H1 (cell line): ENCODE measurements at places on chromosomes 5 and 9. TPM values are rescaled to one million over a fixed set of nuclear protein-coding genes. Genes with fewer than 3 reads are reported as not detected.

GRCh38 chr5:75656311-75657003 lies 45.2 kb downstream of the ANKDD1B start:
- no peak for DNase-seq

The SCAMP1 gene
- 51.4 and 55.9 TPM in 2 replicates for total RNA-seq

DNA sequence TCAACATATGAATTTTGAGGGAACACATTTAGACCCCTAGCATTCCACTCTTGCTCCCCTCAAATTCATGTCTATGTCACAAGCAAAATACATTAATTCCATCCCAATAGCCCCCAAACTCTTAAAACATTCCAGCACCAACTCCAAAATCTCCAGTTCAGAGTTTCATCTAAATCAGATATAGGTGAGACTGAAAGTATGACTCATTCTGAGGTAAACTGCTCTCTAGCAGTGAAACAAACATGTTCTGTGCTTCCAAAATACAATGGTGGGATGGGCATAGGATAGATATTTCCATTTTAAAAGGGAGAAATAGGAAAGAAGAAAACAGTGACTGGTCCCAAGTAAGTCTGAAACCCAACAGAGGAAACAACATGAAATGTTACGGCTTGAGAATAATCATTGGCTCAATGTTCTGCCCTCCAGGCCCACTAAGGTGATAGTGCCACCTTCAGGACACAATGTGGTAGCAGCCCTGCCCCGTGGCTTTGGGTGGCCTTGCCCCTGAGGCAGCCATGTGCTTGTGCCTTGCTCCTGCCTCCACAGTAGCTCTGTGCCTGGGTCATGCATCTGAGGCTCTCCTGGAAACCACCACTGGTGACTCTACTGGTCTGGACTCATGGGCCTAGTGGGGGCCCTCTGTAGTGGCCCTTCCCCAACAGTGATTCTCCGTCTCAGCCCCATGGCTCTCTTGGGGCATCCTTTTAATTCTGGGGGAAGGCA lies 36.4 kb upstream of the IPPK start:
- DNase-seq, result no peak

The TMC1 gene
- 0.82 and 0.95 TPM in 2 replicates for total RNA-seq

GRCh38 chr9:136539427-136540421 lies 6.1 kb downstream of the NOTCH1 start:
- DNase-seq, result no peak

GRCh38 chr9:132055756-132056155 lies 23.9 kb downstream of the MED27 start:
- DNase-seq, result no peak

The HMMR gene
- 70.6 and 77.3 TPM in 2 replicates for total RNA-seq

DNA sequence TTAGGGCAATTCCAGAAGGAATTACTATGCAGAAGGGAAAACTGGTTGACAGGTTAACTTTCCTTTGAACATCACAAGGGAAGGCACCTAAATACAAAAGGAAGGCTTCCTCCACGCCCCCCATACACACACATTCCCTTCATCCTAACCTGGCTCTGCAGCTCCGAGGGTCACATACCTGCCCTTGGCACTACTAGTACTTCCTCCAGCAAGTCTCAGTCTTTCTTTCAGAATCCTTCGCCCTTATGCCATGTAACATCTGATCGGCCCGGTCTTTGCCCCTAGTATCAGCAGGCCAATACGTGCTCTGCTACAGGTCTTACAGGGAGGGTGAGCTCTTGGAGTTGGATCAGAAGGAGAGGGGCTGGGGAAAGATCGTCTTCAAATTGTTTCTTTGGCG lies 1.6 kb upstream of the MARCHF6 start:
- no peak for DNase-seq

DNA sequence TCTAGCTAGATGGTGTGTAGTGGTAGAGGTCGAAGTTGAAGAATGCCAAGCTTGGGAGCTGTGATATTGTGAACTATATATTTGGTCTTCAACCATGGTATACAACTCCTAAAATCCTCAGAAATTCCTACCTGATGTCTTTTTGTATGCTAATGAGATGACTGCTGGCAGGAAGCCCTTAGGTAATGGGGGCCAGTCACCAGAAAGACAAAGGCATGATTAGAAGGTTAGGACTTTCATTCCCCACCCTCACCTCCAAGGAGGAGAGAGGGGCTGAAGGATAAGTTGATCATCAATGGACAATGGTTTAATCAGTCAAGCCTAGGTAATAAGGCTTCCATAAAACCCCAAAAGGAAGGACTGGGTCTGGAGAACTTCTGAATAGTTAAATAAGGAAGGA lies 285.7 kb upstream of the POU5F2 start:
- no peak for DNase-seq

The QRFP gene
- not detected in 2 replicates for total RNA-seq

DNA sequence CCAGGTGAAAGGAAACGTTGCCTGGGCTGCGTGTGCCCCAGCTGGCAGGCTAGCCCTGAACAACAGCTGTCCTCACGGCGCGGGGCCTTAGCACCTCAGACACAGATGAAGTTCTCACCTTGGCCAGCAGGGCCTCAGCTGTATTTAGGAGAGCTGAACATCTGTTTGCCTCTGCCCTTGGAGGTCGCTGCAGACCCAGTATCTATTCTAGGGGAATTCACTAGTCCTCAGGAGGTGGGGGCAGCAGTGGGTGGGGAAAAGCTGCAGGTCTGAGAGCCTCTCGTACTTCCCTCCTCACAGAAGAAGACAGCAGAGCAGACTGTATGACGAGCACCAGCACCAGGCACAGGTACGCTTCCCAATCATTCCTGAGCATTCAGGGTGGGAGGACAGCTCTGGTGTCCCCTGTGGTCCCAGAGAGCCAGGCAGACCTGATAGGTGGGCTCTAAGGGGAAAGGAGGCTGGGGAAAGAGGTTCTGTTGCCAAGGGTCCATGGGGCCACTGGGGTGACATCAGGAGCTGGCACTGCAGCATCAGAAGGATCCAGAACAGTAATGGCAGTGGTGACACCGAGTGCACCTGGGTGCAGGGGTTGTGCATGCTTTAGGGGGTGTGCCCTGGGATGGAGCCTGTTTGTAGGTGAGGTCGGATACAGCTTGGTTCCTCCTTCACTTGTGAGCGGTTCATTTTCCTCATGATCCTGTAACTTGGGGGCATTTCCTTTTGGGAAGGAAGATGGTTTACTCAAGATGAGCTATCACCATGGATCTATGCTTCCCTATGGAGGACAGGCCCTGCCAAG lies 13.8 kb downstream of the CD74 start:
- DNase-seq, result no peak

DNA sequence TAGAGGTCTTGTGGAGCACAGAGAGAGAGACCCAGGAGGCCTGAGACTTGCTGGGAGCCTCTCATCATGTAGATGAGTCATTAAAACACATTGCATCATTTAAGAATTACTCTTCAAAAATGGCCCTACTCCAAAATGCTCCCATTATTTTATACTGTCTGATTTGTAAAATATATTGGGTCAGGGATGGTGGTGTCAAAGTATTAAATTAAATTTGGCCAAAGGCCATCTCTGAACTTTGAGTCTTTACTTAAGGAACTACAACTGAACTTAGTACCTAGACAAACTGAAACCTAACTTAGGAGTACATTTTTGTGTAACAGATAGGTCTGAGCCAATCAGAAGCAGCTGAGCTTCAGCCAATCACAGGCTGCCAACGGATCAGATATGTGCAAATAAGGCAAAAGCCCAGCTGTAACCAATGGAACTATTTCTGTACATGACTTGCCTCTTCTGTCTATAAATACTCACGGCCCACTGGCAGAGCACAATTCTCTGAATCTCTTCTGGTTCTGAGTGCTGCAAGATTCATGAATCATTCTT lies 657.2 kb downstream of the TLE1 start:
- no peak for DNase-seq

DNA sequence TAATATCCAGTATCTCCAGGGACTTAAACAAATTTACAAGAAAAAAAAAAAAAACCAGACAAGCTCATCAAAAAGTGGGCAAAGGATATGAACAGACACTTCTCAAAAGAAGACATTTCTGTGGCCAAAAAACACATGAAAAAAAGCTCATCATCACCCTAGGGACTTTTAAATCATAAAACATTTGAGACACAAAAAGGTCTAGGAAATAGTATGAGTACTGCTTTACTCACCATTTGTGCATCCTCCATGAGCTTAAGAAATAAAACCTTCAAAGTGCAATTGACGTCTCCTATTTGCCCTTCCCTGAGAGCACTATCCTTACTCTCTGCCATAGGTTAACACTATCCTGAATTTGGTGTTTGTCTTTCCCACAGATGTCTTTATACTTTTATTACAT lies 193.7 kb upstream of the NREP start:
- DNase-seq, result no peak

GRCh38 chr5:27619982-27620381 lies 581.6 kb upstream of the CDH9 start:
- no peak for DNase-seq

The IL5 gene
- total RNA-seq, result not detected in 2 replicates

- no peak for DNase-seq
Measured at GRCh38 chr5:135576075-135576599, 2.7 kb downstream of the CXCL14 start.

The DAPK1 gene
- 128 and 131 TPM in 2 replicates for total RNA-seq

DNA sequence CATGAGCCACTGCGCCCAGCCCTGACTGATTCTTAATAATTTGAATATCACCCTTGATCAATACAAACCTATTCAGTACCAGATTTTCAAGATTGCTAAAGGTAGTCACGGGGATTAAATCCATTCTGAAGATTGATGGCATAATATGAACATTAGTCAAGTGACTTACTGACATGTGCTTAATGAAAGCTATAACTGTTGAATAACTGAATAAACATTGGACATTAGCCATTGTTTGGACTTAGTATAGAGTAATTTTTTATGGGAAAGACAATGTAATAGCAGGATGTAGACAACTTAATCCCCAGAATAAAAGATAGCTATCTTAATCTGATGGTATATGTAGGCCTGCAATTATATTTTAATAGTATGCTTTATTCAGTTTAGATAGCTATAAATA lies 35.0 kb upstream of the VPS13A start:
- no peak for DNase-seq

GRCh38 chr9:78325343-78325742 lies 28.4 kb downstream of the PSAT1 start:
- DNase-seq, result no peak

- DNase-seq, result peak; percentile 61
Measured at GRCh38 chr5:164504141-164504772, 998.8 kb downstream of the MAT2B start.

The TICAM2 gene
- 0.67 TPM in 1 of 2 replicates, not detected in the other for total RNA-seq

DNA sequence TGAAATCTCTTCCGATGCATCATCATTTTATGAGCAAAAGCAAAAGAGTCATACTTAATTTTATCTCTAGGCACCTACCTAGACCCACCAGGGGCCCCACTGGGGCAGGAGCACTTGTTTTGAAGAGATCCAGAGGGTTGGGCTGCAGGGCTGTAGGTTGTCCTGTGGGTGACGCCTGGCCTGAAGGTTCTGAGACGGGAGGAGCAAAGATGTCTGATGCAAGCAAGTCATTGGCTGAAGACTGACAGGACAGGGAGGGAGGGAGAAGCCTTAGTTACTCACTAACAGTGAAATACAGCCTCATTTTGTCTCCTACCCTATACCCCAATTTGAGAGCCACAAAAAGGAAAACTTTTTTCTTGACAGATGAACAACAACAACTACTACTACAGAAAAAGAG lies 17.1 kb upstream of the C9 start:
- DNase-seq, result no peak

The ABO gene
- total RNA-seq, result not detected in 2 replicates

The GALNT12 gene
- total RNA-seq, result 17.5 and 19.6 TPM in 2 replicates

- no peak for DNase-seq
Measured at GRCh38 chr5:61735531-61735930, 403.5 kb downstream of the ZSWIM6 start.

The RASGEF1C gene
- 0.46 and 0.61 TPM in 2 replicates for total RNA-seq

- DNase-seq, result no peak
Measured at GRCh38 chr9:70534471-70534870, 120.0 kb upstream of the KLF9 start.

- DNase-seq, result no peak
Measured at GRCh38 chr5:42720251-42720650, 36.4 kb upstream of the CCDC152 start.

GRCh38 chr5:177557796-177558195 lies 3.4 kb upstream of the FAM193B start:
- DNase-seq, result no peak

The DTWD2 gene
- total RNA-seq, result 15.0 and 17.1 TPM in 2 replicates

GRCh38 chr5:123882965-123883345 lies 371.0 kb downstream of the CSNK1G3 start:
- DNase-seq, result no peak

The NDUFAF2 gene
- 46.5 and 50.8 TPM in 2 replicates for total RNA-seq

The ANGPTL2 gene
- 10.6 and 10.7 TPM in 2 replicates for total RNA-seq

- no peak for DNase-seq
Measured at GRCh38 chr5:113694576-113694975, 181.1 kb downstream of the YTHDC2 start.

DNA sequence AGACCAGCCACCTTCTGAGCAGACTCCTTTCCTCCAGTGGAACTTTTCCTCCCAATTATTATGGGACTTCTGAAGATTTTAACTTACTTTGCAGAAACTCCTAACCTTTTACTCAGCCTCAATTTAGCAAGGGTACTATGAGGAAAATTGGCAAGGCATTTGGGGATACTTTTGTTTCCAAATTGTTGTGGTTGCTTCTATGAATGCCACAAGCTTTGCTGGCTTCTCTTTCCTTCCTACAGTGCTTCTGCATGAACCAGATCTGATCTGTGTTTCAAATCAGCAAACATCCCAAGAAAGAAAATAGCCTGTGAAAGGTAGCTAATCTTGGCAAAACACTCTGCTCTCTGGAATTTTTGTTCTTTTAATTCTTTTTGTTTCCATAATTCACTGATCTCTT lies 57.3 kb upstream of the TAF11L2 start:
- no peak for DNase-seq

DNA sequence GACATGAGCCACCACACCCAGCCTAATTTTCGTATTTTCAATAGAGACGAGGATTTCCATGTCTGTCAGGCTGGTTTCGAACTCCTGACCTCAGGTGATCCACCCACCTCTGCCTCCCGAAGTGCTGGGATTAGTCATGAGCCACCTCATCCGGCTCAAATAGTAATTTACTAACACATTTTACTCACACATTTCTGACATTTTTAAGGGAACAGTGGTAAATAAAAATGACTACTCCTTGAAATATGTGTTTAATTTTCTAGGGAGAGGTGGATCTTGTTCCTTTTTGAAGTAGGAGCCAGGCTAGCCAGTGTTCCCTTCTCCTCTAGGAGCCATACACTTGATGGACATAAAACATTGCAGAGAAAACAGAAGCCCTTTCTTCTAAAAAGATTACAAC lies 55.2 kb upstream of the ERBIN start:
- no peak for DNase-seq

The TAF1L gene
- not detected in 2 replicates for total RNA-seq

DNA sequence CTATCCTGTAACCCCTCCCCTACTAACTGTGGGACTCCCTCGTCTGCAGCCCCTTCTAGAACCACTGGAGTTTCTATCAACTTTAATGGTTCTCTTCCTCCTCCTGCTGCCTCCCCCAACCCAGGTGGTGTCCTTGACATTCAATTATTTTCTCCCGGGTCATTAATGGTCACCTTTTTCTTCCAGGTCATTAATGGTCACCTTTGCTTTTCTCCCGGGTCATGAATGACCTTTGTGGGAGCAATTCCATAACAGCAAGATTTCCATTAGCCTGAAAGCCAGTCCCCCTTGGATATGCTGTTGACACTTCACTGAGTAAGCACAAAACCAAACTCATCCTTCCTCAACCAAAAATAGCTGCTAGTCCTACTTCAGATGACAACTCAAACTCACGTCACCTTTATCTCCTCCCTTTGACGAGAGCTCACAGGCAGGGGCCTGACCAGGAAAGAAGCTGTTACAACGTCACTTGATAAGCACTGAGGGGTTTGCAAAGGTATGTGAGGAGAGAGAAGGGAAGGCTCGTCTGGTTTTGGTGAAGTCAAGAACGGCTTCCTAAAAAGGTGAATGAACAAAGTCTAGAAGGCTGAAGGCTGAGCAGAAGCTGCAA lies 10.9 kb downstream of the CCDC127 start:
- DNase-seq, result no peak

The CBY3 gene
- total RNA-seq, result 0.39 and 1.4 TPM in 2 replicates

The IFNA6 gene
- not detected in 2 replicates for total RNA-seq
